ENCODE measurements at places on chromosomes 6 and 20.

GRCh38 chr20:6295867-6296256 is 173.0 kb upstream of the FERMT1 start:
- DNase-seq = no peak

GRCh38 chr6:169051371-169051770 is 202.3 kb downstream of the THBS2 start:
- no peak for DNase-seq

- DNase-seq = no peak
These were observed 41.0 kb downstream of the NINL start for GRCh38 chr20:25544311-25544710.

- no peak for DNase-seq
These were observed 137.3 kb downstream of the TMEM200A start for GRCh38 chr6:130503146-130503545.

- DNase-seq = no peak
These were observed 17.6 kb downstream of the HDAC2 start for GRCh38 chr6:113953346-113953745.

Data from CD8-positive, alpha-beta T cell (primary cell).